Myocyte (in vitro differentiated cells): ENCODE measurements at places on chromosomes 6 and 20. TPM values are rescaled to one million over a fixed set of nuclear protein-coding genes. Genes with fewer than 3 reads are reported as not detected.

DNA sequence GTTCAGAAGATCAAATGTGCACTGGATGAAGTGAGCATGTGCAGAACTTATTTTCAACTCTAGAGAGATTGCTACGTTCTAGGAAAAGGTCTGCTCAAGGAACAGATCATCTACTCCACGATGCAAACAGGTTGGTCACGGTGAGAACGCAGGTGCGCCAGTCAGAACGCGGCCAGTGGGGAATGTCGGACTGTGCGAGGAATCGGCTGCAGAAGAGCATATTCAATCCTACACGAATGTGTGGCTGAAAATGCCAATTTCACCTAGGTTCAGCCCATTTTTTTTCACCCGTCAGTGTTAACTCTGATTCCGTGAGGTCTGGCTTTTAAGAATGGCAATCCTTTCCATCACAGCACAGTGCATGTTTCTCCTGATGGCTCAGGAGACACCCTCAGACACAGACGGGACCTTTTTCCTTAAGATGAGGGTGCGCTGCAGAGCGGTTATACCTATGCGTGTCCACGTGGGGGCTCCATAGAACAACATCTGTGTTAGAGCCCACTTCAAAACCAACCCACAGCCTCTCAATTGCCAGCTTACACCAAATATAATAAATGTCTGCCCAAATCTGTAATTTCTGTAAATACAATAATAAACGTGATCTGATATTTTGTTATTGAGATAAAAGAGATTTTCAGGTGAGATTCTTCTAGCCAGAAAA is 250.4 kb downstream of the FOXA2 start:
- DNase-seq = peak; percentile 61

DNA sequence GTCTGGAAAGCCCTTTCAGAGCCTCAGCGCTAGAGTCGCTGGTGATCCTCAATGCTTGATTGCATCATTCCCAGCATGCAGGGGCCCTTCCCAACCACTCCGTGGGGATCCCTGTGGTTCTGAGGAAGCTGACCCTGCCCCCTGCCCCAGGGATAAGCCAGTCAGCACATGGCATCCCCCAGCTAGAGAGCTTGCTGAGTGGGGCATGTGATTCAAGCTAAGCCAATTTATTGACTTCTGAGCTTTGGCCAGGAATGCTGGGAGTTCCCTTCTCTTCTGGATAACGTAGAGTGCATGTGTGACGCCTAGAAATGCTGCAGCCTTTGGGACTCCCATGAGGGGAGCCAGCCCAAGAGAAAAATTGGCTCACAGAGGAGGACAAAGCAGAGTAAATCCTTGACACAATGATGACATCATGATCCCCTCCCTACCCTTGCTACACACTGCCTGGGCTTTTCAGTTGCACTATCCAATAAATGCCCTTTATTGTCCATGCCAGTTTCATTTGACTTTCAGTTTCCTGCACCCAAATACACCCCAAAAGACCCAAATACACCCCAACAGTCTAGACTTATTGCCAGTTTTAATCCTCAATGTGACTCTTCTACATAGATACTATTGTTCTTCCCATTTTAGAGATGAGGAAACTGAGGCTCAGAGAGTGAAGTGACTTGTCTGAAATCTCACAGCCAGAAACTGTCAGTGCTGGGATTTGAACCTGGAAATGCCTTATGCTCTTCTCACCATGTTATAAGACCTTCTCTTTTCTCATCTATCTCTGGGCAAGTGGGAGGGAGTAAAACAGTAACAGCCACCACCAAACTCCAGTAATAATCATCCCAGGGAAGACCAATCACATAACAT is 34.3 kb downstream of the KCNB1 start:
- DNase-seq = no peak

DNA sequence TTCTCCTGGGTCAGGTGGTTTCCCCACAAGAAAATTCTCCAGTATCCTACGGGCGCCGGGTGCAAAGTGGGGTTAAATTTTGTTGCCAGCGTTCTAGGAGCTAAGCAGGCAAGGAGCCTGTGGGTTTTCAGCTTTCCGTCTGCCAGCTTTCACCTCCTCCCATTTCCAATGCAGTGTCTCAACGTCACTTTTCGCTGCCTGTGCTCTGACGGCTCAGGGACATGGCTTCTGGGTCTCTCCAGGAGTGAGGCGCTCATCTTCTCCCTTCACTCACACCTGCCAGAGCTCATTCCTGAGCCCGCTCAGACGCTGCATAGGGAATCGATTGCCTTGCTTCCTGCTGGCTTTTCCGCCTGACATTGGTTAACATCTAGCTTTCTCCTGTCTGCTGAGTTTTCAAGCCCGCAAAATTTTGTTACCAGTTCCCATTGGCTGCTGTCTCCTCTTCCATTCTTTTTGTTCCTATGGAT is 7.3 kb upstream of the NAA20 start:
- no peak for DNase-seq

DNA sequence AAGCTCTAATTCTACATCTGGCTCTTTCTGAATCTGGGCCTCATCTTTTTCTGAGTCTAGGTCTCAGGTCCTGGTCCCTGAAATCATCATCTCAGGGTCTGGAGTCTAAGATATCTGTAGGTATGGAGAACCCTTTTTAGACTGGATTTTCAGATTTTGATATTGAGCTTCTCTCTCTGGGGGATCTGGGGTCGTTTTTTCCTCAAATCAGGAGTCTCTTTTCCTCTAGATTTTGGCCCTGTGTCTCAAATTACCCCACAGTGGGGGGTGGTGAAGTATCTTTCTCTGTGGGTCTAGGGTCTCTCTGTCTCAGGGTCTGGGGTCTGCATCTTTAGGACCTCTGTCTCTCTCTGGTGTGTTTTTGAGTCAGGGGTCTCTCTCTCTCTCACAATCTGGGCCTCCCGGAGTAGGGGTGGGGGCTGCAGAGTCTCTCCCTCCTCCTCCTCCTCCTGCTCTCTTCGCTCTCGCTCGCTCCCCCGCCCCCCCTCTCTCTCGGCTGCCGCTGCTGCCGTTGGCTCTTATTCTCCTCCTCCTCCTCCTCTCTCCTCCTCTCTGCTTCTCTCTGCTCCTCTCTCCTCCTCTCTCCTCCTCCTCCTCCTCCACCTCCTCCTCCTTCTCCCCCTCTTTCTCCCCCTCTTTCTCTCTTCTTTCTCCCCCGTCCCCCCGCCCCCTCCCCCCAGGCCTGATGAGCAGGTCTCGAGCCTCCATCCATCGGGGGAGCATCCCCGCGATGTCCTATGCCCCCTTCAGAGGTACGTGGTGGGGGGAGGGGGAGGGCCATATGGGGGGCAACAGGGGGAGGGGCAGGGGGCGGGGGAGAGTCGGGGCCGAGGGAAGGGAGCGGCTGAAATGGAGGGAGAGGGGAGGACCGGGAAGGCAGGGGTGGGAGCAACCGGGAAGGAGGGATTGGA is at the start of gene SYNGAP1:
TSS of gene SYNGAP1 (plus strand) at position 486 of the 911 bp plus-strand sequence. CDS start at position 686, 200 bp downstream.
- peak; percentile 39 for DNase-seq

- DNase-seq = no peak
These were observed 6.4 kb upstream of the PDYN start for GRCh38 chr20:2000285-2000684.

- DNase-seq = peak; percentile 11
These were observed 5.2 kb upstream of the BPIFA3 start for GRCh38 chr20:33211817-33212424.

DNA sequence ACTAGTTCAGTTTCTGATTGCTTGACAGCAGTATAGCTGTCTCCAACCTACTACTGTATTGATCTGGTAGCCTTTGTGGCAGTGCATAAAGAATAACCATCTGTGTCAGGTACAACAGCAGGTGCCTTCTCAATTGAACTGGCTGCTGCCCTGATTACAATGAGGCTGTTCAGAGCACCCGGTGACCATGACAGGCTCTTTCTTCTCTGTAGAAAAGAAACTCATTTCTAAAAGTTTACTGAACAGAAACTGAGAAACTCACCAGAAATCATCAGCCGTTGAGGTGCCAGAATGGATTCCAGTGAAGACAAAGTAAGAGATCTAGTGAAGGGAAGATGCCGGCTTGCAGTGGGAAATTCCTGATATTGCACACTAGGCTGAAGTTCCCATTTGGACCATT is 954.4 kb downstream of the PHF3 start:
- no peak for DNase-seq

The SGK2 gene
- 0.19 and 1.7 TPM in 2 replicates for total RNA-seq
